ENCODE measurements at places on chromosomes 1 and 21.

GRCh38 chr1:77375990-77376389 lies 94.2 kb downstream of the AK5 start:
- DNase-seq, result no peak

DNA sequence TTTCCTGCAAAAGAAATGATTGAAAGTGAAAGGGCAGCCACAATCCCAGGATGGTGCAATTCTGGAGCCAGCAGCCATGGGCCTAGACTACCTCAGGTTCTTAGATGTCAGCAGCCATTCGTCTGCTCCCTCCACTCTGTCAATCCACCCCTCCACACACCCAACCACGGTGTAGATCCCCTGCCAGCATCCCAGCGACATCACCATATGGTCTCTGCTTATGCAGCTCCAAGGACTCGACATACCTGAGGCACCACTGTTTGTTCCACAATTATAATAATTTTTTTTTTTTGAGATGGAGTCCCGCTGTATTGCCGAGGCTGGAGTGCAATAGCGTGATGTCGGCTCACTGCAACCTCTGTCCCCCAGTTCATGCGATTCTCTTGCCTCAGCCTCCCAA lies 6.5 kb downstream of the SYNC start:
- no peak for DNase-seq

DNA sequence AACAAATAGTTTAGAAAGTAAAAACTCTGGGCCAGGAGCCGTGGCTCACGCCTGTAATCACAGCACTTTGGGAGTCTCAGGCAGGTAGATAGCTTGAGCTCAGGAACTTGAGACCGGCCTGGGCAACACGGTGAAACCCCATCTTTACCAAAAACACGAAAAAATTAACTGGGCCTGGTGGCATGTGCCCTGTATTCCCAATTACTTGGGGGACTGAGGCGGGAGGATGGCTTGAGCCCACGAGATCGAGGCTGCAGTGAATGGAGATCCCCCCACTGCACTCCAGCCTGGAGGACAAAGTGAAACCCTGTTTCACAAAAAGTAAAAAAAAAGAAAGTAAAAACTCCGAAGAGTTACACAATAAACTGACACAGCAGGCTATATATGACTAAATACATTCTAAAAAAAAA lies 10.6 kb downstream of the CEP170 start:
- DNase-seq, result no peak

GRCh38 chr1:22861764-22862440 lies 110.8 kb downstream of the LACTBL1 start:
- peak; percentile 39 for DNase-seq

GRCh38 chr1:76503100-76503499 lies 364.2 kb upstream of the ST6GALNAC5 start:
- DNase-seq, result no peak

DNA sequence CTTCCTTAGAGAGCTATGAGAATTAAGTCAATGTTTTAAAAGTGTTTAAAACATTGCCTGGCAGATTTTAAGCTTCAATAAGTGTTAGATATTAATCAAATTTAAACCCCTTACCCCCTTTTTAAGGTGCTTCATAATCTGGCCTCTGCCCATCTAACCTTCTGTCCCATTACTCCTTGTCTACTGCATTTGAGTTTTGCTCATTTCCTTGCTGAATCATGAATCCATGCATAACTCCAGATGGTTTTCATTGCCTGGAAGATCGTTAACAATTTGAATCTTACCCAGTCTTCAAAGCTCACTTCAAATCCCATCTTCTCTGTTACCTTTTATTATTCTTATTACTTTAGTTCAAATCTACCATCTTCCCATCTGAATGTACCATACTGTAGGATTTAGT lies 4.6 kb downstream of the HJV start:
- DNase-seq, result no peak

- DNase-seq, result no peak
Observed at GRCh38 chr1:23097316-23097715, 71.3 kb downstream of the LUZP1 start.

DNA sequence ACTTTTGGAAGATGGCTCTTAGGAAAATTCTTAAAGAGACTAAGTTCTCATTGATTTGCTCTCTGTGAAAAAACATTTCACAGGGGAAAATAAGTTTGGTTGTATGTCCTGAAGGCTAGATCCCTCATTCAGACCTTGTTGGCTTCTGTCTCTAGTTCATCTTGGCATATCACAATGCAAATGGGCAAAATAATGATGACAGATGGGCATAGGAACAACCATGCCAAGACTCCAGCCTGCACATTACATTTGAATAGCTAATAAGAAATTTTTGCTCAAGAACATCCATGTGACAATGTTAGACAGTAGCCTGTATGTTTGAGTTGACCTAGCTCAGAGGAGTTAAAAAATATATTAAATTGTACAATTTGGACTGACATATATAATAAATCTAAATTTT lies 292.9 kb downstream of the PLA2G4A start:
- DNase-seq, result no peak

GRCh38 chr1:101728029-101728428 lies 268.7 kb downstream of the OLFM3 start:
- no peak for DNase-seq

DNA sequence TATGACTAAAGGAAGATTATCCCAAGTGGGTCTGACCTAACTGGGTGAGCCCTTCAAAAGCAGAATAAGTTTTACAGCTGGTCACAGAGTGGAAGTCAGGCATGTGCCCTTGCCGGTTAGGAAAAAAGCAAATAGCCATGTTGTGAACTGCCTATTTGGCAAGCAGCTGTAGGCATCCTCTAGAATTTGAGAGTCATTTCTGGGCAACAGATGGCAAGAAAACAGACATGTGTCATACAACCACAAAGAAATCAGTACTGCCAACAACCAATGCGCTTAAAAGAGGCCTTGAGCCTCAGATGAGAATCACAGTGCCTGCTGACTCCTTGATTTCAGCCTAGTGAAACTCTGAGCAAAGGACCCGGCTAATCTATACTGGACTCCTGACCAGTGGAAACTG lies 26.8 kb downstream of the LRRC53 start:
- DNase-seq, result no peak

DNA sequence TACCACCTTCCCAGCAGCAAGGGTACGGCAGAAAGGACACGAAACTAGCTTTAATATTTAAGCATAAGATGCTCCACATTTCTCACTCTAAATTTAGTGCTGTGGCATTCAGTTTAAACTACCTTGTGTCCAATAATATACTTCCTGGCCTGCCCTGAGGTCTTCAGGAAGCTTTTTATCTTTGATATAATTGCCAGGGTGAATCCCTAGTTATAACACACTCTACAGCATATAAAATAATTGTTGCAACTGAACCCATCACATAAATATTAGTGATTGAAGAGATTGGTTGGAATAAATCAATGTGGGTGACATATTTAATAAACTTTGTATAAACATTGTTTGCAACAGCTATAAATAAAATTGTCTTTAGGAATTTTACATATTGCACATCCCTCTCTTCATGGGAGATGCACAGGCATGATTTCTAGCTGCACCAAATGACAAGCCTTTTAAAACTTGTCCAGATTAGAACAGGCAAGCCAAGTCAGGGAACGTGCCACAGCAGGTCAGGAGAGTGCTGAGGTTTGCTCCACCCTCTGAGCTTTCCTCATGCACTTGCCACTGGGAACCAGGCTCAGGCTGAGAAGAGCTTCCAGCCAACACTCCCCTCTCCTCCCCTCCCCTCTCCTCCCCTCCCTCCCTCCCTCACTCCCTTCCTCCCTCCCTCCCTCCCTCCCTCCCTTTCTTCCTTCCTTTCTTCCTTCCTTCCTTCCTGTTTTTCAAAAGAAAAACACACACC lies 623.2 kb upstream of the PKN2 start:
- no peak for DNase-seq

DNA sequence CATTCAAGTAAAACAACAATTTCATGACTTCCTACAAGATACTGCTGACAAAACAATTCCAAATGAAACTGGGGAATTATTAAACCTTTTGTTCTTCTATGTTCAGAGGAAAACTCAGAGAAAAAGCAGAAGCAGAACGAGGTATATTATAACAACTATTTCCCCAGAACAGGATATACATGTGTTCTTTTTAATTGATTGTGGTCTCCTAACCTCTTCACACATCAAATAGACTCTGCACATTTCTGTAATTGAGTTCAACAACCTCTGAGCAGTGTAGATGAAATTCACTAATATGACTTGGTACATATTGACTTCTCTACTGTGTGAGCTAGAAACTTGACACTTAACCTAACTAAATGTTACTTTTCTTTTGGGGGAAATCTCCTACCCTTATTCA lies 584.2 kb downstream of the NEGR1 start:
- no peak for DNase-seq

GRCh38 chr1:36523850-36524249 lies 41.1 kb upstream of the CSF3R start:
- peak; percentile 27 for DNase-seq

DNA sequence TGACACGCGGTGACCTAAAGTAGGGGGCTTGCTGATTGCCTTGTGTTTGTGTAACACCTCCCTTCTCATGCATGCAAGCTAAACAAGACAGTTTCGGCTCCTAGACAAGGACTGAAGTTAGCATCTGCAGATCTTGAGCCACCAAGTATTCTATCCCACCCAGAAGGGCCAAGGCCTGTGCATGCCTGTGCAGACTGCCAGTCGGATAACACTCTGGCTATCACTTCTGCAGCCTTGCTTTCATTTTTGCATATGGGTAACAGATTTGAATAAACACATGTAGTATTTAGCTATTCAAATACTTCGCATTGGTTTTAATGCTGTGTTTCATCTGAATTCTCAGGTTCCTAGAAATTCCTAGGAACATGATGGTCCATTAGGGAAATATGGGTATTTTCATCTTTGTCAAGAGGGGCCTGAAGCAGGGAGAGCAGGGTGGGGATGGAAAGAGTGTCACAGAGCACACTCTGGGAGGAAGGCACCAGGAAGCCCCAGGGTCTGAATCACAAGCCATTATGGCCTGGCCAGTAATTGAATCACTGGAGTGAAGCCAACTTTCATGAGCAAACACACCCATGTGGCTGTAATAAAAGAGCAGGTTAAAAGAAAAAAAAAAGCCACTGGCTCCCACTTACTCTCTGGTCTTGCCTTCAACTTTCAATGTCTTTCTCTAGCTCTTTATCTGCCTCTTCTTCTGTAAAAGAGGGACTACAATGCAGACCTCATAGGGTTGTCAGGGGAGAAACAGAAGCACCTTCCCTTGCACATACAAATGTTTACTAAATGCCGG lies 28.3 kb downstream of the GADD45A start:
- no peak for DNase-seq

DNA sequence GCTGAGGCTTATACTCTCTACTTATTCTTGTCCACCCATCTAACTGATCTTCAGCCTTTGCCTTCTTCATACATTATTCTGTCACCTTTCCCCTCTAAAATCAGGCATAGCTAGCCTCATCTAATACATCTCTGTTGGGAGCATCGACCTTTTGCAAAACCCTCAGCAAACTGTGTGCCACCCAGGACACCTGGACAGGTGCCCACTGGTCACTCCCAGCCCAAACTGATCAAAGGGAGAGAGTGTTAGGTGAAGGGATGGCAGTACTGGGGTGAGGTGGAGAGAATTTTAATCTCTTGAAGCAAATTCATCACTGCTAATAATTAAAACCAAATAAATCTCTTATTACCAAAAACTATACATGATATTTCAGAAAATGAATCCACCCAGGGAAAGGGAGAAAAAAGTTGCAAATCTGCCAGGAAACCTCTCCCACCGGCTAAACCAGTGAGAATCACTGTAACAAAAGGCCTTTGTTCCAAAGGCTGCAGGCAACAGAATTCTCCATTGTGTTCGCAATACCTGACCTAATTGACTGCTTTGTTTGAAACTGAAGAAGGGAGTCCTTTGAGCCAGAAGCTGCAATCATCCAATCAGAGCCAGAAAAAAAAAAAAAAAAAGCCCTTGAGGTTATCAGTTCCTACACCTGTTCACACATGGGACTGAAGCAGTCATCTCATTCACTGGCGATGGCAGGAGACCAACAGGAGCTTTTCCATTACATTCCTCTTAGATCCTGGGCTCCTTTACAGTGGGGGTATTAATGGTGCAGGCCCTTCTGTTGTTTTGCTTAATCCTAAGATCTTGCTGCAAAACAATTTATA lies 172.6 kb downstream of the APP start:
- no peak for DNase-seq

GRCh38 chr1:203143641-203144040 lies 16.1 kb downstream of the ADORA1 start:
- DNase-seq, result no peak

DNA sequence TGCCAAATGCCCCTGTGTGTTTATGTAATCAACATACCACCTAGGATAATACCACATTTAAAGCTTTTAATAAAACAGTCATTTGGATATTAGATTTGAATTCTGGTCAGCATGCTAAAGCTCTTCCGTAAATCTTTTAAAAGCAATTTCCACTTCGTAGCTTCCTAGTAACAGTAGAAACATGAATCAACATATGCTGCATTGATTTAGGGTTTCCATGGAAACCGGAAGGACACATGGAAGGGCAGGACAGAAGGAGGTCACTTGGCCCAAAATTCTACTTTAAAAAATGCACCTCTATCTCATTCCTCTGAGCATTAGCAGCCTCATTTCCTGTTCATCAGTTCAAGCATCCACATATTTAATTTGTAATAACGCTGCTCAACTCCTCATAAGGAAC lies 8.1 kb downstream of the RGS8 start:
- no peak for DNase-seq

- DNase-seq, result no peak
Observed at GRCh38 chr1:15422871-15423270, 13.2 kb downstream of the EFHD2 start.

GRCh38 chr1:223264983-223265908 lies 98.7 kb downstream of the SUSD4 start:
- no peak for DNase-seq

GRCh38 chr1:24263746-24264145 lies 55.4 kb upstream of the GRHL3 start:
- DNase-seq, result no peak

DNA sequence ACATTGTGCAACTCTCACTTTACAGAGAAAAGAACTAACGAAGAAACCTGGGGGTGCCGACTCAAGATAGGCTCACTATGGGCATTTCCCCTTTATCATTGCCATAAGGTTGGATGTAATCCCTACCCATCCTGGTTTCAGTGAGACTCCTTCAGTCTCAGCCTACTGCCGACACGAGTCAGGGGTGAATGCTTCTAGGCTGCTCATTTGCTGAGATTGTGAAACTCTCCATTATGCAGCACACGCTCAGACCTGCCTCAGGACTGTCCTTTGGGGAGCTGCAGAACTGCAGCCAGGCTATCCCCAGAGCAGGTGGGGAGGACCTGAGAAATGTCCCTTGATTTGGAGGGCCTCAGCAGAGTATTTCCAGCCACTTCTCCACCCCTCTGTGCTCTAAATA lies 22.2 kb downstream of the TSHB start:
- DNase-seq, result no peak

- DNase-seq, result no peak
Observed at GRCh38 chr21:38982096-38982495, 176.4 kb downstream of the ETS2 start.

- no peak for DNase-seq
Observed at GRCh38 chr1:70863239-70863638, 184.4 kb downstream of the PTGER3 start.

GRCh38 chr1:30652152-30652841 lies 71.1 kb downstream of the MATN1 start:
- DNase-seq, result no peak

- no peak for DNase-seq
Observed at GRCh38 chr1:116944613-116945012, 34.9 kb downstream of the PTGFRN start.

- no peak for DNase-seq
Observed at GRCh38 chr1:8061673-8062386, 35.7 kb upstream of the ERRFI1 start.

- DNase-seq, result no peak
Observed at GRCh38 chr21:44748621-44749020, 37.2 kb upstream of the TSPEAR start.

Measured in activated CD4-positive, alpha-beta T cell treated with anti-CD3 and anti-CD28 coated beads for 48 hours (primary cell).